ENCODE measurements at places on chromosomes 5 and 9. TPM values are rescaled to one million over a fixed set of nuclear protein-coding genes. Genes with fewer than 3 reads are reported as not detected.

RETREG1 gene
- total RNA-seq: 160 TPM

ANXA1 gene
- total RNA-seq: 555 TPM

PCDHGA10 gene
- 6.1 TPM for total RNA-seq

RNF38 gene
- total RNA-seq: 20.5 TPM

FAM163B gene
- not detected for total RNA-seq

FOXI1 gene
- total RNA-seq: not detected
